ENCODE measurements at places on chromosomes 11 and 22.
A peak's percentile ranks its signal among the peaks of the same experiment; 100 is the strongest.

DNA sequence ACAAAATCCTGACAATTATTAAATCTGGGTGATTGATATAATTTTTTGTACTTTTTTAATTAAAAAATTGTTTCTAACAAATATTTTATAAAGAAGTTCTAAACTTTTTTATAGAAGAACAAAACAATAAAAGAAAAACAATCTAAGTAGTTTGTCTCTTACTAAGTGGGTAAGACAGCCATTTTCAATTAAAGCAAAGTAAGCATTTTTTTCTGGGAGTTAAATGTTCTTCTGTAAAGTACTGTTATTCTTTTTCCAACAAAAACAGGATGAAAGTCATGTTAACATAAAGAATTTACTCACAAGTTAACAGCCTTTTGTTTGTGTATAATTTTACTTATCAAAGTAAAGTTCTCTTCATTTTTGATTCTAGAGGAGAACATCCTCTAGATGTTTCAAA is 1029.9 kb downstream of the JRKL start:
- DNase-seq = no peak

GRCh38 chr11:77198440-77198849 is 70.4 kb downstream of the MYO7A start:
- DNase-seq = peak; percentile 16

GRCh38 chr22:46661221-46661851 is 41.1 kb downstream of the GRAMD4 start:
- peak; percentile 34 for DNase-seq

DNA sequence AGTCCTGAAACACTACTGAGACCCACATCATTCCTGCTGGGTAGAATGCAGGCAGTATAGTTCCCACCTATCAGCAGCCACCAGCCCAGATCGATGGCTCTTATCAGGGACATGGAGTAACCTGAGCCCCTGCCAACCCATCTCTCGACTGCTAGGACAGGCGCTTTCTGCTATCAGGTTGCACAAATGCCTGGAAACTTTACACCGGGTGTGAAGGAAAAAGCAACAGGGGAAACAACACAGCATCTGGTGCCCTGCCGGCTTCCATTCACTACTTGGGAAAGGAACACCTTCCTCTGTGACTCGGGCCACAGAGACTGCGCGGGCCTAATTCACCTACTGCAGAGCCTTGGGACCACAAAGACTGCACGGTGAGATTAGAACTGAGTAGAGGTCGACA is 18.5 kb downstream of the RBFOX2 start:
- DNase-seq = no peak

DNA sequence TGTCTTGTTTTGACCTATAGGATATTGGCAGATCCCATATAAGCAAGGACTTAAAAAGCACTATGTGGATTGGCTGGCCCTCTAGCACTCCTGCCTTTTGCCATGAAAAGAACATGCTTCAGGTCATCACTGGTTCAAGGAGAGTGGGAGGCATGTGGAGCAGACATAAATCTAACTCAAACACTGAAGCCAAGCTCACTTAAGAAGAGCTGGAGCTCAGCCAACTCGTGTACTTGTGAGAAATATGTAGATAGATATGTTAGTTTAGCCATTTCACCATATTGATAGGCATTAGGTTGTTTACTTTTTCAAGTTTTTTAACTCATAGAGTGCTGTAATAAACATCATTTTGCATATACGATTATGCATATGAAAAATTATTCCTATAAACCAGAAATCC is 19.9 kb upstream of the BBOX1 start:
- DNase-seq = no peak

GRCh38 chr11:104588446-104588845 is 309.8 kb downstream of the CASP12 start:
- DNase-seq = no peak

GRCh38 chr11:46686886-46687795 is 13.3 kb downstream of the ARHGAP1 start:
- DNase-seq = no peak

DNA sequence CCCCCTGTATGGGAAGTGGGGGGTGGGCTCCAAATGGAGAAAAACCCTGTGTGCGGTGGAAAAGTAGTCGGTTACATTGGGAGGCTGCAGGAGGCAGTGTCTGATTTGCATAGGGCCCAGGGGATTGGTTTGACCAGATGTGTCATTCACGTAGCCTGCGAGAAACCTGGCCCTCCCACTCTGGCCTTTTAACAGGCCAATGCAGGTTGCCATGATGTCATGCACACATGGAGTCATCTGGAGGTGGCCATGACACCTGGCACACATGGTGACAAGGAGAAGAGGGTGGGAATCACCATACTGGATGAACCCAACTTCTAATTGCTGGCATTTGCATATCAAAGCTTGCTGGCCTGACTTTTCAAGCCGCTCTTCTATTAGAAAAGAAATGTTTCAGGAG is 50.6 kb downstream of the FAM181B start:
- no peak for DNase-seq

- no peak for DNase-seq
Observed at GRCh38 chr11:127194521-127194920, 194.0 kb upstream of the KIRREL3 start.

- DNase-seq = no peak
Observed at GRCh38 chr11:15697437-15698236, 582.9 kb downstream of the INSC start.

DNA sequence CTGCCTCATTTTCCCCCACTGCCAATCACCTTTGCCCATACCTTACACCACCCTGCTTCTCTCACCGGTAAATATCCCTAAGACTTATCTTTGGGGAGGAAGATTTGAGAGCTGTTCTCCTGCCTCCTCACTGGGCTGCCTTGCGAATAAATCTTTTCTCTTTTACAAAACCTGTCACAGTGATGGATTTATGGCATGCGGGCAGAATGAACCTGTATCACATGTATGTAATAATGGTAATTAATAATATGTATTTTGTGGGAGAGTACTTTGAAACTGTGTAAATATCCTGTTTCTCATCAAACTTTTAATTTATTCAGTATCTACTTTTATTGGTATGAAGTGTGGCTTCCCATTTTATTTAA is 3.6 kb upstream of the USP18 start:
- no peak for DNase-seq

GRCh38 chr11:22076271-22076930 is 116.5 kb upstream of the ANO5 start:
- no peak for DNase-seq

- DNase-seq = peak; percentile 50
Observed at GRCh38 chr11:119320776-119321524, 4.0 kb upstream of the MCAM start.

DNA sequence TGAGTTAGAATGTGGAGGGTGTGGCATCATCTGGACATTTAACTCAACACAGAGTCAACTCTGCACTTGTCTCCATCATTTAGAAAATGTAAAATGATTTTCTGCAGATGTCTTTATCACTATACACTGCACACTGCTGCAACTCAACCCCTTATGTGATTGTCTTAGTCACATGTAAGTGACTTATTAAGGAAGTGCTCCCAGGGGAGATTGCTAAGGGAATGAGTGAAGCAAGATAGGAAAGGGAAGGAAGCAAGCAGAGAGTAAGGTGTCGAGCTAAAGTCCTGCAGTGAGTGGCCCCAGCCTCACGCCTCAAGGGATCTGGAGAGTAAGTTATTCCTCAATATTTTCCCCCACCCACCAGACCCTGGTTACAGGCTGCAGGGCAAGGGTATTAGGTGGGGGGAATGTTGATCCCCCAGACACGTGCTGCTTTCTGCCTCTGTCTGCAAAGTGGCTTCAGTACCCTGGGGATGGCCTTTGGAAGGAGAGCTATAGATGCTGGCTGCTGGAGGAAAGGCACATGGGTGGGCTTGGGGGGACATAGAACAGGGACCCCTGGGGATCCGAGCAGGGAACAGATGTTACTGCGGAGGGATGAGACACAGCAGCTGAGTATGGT is 7.2 kb upstream of the CBX6 start:
- DNase-seq = no peak

- no peak for DNase-seq
Observed at GRCh38 chr22:29510542-29510941, 30.5 kb downstream of the NEFH start.

DNA sequence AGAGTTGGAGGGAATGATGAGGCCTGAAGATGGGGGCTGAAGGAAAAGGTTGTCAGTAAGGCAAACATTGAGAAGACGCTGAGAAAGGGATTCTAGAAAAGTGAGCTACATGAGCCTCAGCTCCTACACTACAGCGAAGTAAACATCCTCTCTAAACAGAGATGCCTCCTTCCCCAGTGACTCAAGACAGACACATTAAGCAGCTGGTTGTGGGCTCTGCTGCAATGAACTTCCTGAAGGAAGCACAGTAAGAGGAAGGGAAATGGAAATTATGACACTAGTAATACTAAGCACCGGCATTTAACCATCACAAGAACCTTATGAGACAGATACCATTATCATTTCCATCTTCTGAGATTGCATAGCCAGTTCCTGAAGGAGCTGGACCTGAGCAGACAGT is 190.5 kb downstream of the C11orf87 start:
- no peak for DNase-seq

- DNase-seq = no peak
Observed at GRCh38 chr22:39359659-39360195, 9.9 kb downstream of the SYNGR1 start.

- DNase-seq = no peak
Observed at GRCh38 chr11:115077740-115078139, 399.4 kb downstream of the NXPE2 start.

GRCh38 chr11:38718049-38718448 is 2120.0 kb upstream of the RAG2 start:
- no peak for DNase-seq

GRCh38 chr11:45141171-45141570 is 5.3 kb upstream of the PRDM11 start:
- no peak for DNase-seq

DNA sequence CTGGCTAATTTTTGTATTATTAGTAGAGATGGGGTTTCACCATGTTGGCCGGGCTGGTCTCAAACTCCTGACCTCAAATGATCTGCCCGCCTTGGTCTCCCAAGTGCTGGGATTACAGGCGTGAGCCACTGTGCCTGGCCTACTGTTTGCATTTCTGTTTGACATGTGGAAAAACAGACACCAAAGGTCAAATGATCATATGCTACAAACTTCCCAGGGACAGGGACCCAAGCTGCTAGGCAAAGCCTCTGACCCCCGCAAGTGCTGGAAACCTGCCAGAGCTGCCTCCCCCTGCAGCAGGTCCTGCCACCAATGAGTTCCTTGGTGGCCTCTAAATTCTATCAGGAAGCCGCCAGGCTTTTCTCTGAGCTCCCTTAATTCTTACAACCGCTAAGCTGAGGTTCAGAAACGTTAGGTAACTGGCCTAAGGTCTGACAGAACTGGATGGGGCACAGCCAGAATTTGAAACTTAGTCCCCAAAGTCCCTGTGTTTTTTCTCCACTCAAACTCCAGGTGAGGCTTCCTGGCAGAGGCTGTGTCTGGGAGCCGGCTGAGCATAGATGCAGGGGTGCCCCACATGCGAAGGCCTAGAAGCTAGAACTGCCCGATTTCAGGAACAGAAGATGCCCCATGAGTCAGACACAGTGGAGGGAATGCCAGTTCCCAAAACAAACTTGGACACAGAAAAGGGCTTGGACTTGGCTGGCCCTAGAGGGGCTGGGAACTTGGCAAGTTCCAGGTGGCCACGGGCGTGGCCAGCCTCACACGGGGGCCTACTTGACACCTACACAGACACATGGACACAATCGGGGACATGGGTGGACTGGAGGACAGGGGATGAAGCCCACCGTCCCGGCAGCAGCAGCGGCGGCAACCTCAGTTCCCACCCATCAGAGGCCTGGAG is 7.4 kb downstream of the CSNK1E start:
- DNase-seq = no peak

DNA sequence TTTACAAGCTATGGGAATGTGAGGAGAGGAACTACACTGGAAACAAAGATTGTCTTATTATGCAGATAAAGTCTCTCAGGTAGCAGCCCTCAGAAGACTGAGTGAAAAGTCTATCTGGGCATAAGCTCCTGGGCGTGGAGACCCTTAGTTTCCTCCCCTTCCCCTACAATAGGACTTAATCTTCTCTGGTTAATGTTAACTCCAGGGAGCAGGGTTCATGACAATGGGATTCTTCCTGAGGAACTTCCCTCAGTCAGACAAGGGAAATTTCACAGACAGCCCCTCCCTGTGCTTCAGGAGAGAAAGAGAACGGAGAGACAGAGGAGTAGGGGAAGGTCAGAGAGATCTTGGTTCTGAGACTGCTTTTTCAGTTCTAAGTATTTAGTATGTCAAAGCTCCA is 1428.6 kb downstream of the LRRC4C start:
- no peak for DNase-seq

- DNase-seq = no peak
Observed at GRCh38 chr11:118216621-118217481, 8.0 kb downstream of the JAML start.

- DNase-seq = no peak
Observed at GRCh38 chr22:24039046-24039445, 27.9 kb downstream of the CABIN1 start.

DNA sequence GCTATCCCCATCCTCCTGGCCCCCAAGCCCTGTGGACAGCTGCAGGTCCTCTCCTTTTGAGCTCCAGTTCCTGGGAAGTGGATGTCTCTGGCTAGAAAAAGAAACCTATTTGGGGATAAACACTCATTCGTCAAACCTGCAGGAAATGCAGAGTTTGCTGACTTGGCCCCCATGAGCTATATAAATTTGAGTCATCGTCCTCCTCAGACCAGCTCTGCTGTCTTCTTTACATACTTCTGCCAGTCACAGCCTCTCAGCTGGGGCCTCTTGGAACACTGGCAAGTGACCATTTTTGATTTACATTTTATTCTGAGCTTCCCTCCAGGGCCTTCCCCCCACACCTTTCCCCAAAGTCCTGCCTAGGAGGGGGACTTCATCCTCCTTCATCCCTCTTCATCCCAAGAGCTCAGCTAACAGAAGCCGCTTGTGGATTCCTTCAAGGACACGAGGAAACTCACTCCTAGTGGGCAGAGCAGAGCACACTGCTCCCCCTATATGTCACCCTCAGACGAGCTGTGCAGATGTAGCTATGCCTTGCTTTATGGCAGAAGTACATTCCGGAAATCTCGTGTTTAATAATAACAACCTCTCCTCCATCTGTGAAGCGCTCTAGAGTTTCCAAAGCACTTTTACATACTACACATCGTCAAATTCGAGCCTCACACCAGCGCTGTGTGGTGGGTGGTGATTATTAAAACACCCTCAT is 131.8 kb downstream of the FEZ1 start:
- no peak for DNase-seq
